ENCODE measurements at places on chromosomes 2 and 18.

DNA sequence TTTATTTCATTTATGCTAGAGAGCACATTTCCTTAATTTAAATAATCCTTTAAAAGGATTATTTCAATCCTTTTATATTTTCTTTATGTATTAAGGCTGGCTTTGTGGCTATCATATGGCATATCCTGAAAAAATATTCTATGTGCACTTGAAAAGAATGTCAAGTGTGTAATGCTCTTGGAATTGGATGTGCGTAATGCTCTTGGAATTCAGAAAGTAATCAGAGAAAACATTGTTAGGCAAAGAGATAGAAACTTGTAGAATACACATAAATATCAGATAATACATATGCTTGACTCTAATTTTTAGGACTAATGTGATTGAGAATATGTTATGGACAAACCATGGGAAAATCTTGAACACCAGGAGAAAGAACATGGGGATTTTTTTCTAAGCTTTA is 197.5 kb upstream of the COL3A1 start:
- no peak for DNase-seq

DNA sequence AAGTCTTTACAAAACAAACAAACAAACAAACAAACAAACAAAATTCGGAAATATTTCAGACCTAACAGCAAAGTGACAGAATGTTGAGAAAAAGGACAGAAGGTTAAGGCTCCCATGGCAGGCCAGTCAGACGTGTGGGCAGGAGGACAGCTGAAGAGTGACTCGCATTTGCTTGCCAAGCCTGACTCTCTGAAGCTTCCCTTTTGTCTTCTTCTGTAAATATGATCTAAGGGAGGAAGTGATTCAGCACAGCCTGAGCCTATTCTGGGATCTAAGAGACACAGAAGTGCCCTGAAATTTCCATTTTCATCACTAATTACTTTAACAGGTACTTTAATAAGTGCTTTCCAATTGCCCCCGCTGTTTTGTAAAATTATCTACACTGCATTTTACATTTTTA is 134.0 kb upstream of the LYPD1 start:
- DNase-seq, result peak; percentile 1

DNA sequence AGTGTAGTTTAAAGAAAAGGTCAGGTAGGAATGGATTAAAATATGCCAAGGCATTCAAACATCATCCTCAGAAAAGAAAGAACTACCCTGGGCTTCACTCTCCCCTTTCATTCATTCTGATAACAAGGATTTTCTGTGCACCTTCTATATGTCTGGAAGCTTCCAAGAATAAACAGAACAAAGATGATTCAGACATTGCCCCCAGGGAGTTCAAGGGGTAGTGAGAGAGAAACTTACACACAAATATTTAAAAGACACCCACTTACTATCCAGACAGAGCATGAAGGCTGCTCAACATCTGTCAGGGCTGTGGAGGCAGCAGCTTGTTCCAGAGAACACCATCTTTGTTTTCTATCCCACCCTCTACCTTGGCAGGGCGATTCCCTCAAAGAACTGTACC is 140.5 kb downstream of the ALK start:
- DNase-seq, result no peak

GRCh38 chr18:23451491-23451890 is 1.6 kb upstream of the RIOK3 start:
- no peak for DNase-seq

DNA sequence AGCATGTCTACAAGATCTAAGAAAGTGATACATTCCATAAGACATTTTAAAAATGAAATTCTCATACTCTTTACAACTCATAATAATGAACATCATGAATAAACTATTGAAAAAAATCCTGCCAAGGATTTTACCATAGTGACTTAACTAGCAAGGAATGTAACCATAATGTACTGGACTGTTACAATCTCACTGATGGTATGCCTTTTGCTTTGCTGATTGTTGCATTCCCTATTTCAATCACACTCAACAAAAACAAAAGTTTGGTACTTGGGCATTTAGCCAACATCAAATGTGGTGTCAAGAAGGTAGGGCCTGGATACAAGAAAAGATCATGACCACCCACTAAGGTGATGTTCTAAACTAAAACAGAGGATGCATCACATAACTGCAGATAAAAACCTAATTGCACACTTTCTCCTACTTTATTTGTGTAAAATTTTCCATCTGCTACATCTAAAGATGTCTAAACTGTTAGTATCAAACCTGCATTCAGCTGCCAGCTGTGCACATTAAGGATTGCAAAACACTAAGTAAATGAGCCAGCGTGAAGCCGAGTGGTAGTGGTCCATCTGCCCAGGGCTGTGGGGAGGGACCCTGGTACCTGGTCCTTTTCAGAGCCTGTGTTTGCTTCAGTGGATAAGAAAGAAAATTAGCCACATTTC is 564.4 kb downstream of the ZEB2 start:
- no peak for DNase-seq

DNA sequence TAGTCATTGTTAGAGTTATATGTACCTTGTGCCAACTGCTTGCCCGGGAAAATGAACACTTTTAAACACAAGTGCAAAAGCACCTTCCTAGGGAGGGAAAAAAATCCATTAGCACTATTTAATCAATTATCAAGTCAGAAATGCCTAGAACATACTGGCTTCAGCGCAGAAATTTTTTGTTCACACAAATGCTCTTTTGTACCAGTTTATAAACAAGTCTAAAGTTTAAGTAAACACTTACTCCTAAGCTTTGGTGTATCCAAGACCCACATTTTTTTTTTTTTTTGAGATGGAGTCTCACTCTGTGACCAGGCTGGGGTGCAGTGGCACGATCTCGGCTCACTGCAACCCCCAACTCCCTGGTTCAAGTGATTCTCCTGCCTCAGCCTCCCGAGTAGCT is 30.6 kb downstream of the GFPT1 start:
- DNase-seq, result no peak

- DNase-seq, result no peak
Observed at GRCh38 chr2:215188078-215188477, 49.7 kb upstream of the ABCA12 start.

- DNase-seq, result no peak
Observed at GRCh38 chr2:111138839-111139238, 18.1 kb downstream of the BCL2L11 start.

- no peak for DNase-seq
Observed at GRCh38 chr18:74951165-74951760, 257.7 kb downstream of the PTGR3 start.

GRCh38 chr2:47386551-47386950 is 16.4 kb upstream of the MSH2 start:
- no peak for DNase-seq

GRCh38 chr2:106070181-106070580 is 123.9 kb downstream of the UXS1 start:
- no peak for DNase-seq

All from HL-60 (cell line).